ENCODE measurements at places on chromosomes 7 and 10.

DNA sequence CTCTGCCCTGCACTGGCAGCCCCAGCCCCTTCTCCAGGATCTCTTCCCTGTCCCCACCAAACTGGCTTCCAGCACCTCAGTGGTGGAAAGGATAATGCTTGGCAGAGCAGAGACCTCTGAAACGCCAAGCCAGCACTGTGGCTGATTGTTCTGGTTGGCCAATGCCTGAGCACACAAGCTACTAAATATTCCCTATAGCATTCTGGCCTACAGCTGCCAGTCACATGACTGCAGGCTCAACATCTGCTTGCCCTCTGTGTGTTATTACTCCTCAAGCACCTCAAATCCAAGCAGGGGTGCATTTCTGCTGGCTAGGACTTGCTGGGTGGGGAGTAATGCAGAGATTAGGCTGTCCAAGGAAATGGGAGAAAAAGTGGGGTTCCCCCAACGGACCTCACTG is 6.1 kb downstream of the TBATA start:
- no peak for DNase-seq

- no peak for DNase-seq
These were observed 67.1 kb downstream of the ABCC2 start for GRCh38 chr10:99849536-99849935.

GRCh38 chr7:55641273-55641691 is 69.0 kb upstream of the VOPP1 start:
- peak; percentile 6 for DNase-seq

- no peak for DNase-seq
These were observed 407.1 kb upstream of the MGMT start for GRCh38 chr10:129059977-129060376.

DNA sequence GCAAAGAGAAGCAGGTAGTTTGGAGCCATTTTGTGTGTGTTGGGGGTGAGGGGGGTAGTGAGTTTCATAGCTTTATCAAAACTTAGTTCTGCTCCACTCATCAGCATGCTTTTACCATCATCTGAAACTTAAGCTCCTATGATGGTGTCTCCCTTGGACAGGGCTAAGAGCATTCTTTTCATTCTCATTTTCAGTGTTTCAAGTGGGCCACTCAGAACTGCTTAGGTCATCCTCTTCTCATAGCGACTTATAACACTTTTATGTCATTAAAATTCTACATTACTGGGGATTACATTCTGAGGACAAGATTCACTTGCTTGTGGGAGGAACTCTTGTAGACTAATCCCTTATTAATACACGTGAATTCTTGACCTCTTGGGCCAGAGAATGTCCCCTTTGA is 649.4 kb downstream of the SUGCT start:
- DNase-seq: no peak

GRCh38 chr7:72467237-72467636 is 55.1 kb upstream of the CALN1 start:
- DNase-seq: no peak

DNA sequence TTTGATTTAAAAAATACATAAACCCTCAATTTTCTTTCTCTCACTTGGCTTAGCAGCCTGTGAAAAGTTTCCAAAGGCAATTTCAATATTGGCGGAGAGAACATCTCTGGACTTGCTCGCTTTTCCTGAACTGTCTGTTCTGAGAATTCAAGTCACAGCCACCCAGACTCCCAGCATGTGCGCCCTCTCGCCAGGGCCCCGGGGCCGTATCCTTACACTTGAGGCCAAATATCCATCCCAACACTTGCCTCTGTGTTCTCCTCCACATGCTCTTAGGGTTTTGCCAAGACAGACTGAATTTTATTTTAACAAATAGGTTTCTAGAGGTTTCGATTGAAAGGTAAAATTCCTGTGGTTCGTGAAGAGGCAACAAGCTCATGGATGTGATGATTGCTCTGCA is 111.5 kb upstream of the GPR26 start:
- no peak for DNase-seq

DNA sequence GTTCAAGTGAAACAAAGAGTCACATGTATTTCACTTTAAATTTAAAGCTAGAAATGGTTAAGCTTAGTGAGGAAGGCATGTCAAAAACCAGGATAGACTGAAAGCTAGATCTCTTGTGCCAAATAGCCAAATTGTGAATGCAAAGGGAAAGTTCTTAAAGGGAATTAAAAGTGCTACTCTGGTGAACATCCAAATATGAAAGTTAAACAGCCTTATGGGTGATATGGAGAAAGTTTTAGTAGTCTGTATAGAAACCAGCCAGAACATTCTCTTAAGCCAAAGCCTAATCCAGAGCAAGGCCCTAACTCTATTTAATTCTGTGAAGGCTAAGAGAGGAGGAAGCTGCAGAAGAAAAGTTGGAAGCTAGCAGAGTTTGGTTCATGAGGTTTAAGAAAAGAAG is 47.1 kb downstream of the MXI1 start:
- DNase-seq: no peak

DNA sequence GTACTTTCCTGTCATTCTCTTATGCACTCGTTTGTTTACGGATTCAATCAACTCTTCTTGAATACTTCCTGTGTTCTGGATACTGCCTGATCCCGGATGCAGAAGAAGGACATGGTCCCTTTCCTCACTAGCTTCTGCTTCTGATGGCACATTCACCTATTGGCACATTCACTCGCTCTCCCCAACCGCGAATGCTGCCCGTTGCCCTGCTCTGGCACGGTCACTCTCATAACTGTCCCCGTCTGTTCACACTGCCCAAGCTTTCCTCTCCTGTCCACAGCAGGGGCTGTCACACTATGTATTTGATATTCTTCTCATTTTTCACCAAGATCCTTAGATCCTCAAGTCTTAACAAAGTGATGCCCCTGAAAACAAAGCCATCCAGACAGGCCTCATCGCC is 327.4 kb downstream of the PAXIP1 start:
- no peak for DNase-seq

- DNase-seq: no peak
These were observed 204.1 kb downstream of the EBF3 start for GRCh38 chr10:129760003-129760315.

DNA sequence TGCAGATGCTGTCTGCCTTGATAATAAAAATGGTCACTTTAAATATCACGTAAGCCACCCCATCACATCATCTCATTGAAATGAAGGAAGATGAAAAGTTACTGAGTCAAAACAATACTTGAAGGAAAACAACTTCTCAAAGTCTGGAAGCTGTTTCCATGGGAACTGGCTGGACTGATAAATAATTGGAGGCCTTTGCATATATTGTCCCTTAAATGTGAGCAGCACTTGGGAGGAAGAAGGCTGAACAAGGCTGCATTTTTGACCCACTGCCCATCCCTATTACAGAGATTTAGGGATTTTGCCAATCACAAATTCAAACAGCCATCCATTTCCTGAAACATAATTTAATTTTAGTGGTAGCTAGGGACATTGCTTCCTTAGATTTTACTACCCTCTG is 18.2 kb upstream of the MAGI2 start:
- DNase-seq: no peak

GRCh38 chr7:17940951-17941431 is 697 bp upstream of the SNX13 start:
- DNase-seq: no peak

- DNase-seq: no peak
These were observed 47.3 kb downstream of the PNLIPRP2 start for GRCh38 chr10:116668018-116668417.

- no peak for DNase-seq
These were observed 847 bp downstream of the GARS1 start for GRCh38 chr7:30595436-30596013.

DNA sequence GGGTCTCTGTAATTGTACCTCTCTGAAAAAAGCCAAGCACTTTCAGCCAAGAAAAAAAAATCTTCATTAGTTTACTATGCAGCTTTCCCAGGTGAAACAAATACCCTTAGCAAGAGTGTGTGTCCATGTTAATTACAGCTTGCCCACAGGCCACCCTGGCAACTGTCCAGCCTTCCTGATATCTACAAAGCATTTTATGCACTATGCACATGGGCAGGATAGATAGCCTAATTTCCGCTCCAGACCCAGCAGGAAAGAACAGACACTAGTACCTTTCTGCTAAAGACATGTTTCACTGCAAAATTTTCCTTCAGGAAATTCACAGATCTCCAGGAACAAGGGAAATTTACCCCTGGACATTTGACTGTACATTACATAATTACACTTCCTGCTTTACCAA is 24.4 kb downstream of the CACNA2D1 start:
- DNase-seq: no peak

GRCh38 chr7:37249240-37249639 is 199.4 kb downstream of the ELMO1 start:
- no peak for DNase-seq

DNA sequence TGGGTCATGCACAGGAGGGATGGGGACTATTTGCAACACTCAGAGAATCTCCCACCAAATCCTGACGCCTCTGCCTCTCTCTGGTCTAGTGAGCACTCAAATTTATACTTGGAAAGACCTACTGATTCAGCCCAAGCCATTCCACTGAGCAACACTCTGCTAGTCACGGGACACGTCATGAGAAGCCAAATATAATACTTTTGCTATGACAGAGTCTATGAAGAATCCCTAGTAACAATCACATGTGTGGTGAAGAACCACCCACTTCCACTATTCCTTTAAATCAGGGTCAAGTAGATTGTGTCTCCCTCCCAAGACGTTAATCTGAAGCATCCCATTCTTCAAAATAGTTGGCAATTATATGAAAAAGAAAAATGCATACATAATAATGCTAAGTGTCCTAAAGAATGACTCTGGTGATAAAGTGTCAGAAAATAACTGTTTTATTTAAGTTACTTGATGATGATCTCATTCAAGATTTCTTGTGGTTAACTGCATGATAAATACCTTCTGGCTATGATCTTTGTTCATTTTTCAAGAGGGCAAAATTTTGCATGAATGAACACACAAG is 28.5 kb downstream of the CHCHD3 start:
- no peak for DNase-seq

GRCh38 chr10:133199992-133200611 is 29.9 kb upstream of the UTF1 start:
- DNase-seq: no peak

DNA sequence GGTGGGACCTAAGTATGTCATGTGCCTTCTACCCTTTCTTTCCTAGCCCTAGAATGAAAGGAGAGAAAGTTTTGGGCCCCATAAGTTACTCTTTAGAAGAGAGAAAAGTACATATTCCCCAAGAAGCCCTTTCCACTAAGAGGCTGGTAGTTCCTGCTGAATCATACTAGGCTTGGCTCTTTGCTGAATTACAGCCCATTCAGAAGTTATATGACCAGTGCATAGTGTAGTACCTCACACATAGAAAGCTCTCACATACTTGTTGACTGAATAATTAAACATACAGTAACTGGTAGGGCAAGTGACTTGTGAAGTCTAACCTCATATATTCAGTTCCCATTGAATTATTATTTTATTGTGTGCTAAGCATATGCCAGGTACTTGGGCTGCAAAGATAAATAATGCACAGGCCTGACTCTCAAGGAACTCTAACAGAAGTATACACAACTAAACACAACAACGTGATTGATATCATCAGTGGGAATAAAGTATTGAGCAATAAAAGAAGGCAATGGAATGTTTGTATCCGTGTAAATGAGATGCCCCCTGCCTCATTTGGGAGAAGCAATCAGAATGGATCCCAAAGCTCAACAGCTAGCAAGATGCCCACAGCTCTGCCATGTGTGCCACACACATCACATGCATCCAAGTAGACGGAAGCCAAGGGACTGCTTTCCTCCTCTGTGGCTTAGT is 38.9 kb upstream of the UBN2 start:
- no peak for DNase-seq

- DNase-seq: no peak
These were observed 1.3 kb upstream of the TRIM24 start for GRCh38 chr7:138458576-138459412.

DNA sequence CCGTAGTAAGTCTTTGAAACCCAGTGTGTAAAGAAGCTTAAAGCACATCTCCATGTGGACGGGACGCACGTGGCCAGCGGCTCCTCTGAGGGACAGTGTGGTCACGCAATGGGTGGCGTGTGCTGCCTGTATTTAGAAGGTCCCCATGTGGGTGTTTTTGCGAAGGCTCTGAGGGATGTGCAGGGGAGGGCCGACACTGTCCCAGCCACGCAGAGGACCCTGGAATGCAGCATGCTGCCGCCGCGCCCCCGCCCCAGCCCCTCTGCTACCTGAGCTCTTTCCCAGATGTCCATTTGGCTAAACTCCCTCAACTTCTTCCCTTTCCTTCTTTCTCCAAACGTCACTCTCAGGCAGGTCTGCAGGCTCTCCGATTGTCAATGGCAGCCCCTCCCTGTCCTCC is 8.8 kb downstream of the PFKP start:
- DNase-seq: no peak

GRCh38 chr10:112080231-112080630 is 103.3 kb downstream of the GPAM start:
- DNase-seq: no peak

GRCh38 chr10:75104842-75105241 is 6.6 kb upstream of the SAMD8 start:
- no peak for DNase-seq

GRCh38 chr7:155764438-155764793 is 47.8 kb downstream of the SHH start:
- DNase-seq: no peak

DNA sequence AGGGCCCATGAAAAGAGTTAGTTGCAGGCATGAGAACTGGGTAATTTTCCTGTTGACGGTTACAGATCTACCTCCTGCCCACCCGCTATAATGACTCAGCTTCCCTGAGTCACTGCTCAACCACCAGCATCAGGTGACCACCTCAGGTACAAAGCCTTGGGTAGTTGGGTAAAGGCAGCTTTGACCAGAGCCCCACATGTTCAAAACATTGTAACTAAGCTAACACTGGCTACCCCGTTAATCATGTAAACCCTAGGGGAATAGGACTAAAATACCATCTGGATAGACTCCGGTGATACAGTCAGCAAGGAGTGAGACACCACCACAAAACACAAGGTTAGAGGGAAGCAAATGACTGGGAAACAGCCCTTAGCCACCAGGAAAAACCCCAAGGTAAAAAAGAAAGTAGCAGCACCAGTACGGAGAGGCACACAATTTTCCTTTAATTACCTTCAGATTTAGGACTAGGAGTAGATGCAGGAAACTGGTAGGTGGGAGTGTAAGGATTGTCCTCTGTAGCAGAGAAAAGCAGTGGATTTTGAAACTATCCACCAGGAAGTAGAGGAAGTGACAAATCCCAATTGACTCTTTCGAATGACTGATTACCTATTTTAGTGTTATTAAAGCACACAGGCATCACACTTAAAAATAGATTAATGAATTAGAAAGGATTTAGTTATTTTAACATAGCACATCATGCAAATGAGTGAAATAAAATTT is 103.5 kb upstream of the PDLIM1 start:
- DNase-seq: no peak

GRCh38 chr7:102432442-102433218 is 745 bp upstream of the ORAI2 start:
- no peak for DNase-seq
